Stimulated activated CD8-positive, alpha-beta memory T cell treated with anti-CD3 and anti-CD28 coated beads, Interleukin-2, amount 100 ng/mL, for 48 hours (primary cell): ENCODE measurements at places on chromosomes 12 and 14.

- DNase-seq: no peak
These were observed 171.0 kb downstream of the BTG1 start for GRCh38 chr12:91974541-91975085.

DNA sequence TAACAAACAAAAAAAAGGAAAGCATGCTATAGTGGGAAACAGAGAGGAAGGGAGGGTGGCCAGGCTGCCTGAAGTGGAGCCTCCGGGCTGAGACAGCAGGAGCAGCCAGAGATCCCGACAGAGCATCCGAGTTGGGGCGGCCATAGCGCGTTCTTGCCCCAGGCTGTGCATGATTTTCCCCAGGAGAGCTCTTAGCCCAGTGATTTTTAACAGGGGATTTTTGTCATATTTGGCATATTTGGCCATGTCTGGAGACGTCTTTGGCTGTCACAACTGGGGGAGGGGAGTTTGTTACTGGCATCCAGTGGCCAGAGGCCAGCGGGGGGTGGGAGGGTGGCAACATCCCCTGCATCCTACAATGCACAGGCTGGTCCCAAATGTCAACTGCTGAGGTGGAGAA is 23.6 kb downstream of the BDKRB1 start:
- DNase-seq: no peak

DNA sequence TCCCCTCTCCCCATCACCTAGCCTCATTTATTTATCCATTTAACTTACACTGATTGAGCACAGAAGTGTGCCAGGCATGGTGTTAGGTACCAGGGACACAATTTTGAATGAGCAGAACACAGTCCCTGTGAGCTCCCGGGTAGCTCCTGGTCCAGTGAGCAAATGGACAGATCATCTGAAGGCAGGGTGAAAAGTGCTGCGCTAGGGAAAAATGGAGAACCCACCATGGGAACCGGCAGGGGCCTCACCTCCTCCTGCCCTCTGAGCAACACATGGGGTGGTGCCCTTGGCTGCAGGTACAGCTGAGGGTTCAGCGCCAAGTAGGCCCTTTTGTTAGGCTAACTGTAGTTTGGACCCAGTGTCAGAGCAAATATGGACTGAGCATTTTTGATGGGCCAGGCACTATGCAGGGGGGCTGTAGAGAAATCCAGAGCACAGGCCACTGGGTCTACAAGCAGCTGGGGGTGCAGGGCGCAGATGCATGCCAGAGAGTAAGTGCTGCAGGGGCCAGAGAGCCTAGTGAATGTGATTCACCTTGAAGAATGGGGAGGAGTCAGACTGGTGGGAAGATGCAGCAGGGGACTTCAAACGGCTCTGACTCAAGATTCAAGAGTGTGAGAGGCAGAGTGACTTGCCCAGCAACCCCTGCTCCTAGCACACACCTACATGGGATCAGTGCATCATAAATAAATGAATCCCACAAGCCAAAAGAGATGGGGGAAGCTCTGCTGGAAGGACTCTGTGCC is 28.2 kb downstream of the LTBP2 start:
- no peak for DNase-seq

GRCh38 chr14:100429537-100429936 is 106.4 kb downstream of the SLC25A47 start:
- no peak for DNase-seq

GRCh38 chr12:22415342-22416309 is 81.1 kb upstream of the ST8SIA1 start:
- DNase-seq: no peak

- DNase-seq: no peak
These were observed 35.6 kb downstream of the KIAA0586 start for GRCh38 chr14:58463147-58463546.

GRCh38 chr14:75156901-75157300 is 19.5 kb downstream of the TMED10 start:
- DNase-seq: no peak

DNA sequence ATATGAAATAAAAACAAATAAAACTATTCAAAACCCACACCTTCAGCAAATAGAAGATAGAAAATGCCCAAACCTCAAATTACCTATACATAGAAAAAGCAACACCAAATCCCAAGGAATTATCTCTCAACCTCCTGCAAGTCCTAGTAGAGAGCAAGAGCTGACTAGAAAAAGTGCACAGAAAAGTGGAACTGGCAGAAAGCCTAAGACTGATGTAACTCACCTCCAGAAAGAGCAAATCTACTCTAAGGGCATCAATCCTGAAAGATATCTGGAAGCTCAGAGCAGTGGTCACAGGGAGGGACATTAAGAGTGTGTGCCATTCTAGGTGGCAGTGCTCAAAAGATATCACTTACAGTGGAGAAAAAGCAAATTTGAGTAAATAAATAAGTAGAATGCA is 62.1 kb upstream of the PLEKHG7 start:
- no peak for DNase-seq
